ENCODE measurements at places on chromosomes 7 and 10.

- DNase-seq = no peak
- H3K27me3 ChIP-seq = no peaks in the 10 kb centered on the region
- peak overlapping the region; percentile 74 for H3K4me3 ChIP-seq
Measured at GRCh38 chr7:27116031-27116961, 13.8 kb upstream of the HOXA2 start.

DNA sequence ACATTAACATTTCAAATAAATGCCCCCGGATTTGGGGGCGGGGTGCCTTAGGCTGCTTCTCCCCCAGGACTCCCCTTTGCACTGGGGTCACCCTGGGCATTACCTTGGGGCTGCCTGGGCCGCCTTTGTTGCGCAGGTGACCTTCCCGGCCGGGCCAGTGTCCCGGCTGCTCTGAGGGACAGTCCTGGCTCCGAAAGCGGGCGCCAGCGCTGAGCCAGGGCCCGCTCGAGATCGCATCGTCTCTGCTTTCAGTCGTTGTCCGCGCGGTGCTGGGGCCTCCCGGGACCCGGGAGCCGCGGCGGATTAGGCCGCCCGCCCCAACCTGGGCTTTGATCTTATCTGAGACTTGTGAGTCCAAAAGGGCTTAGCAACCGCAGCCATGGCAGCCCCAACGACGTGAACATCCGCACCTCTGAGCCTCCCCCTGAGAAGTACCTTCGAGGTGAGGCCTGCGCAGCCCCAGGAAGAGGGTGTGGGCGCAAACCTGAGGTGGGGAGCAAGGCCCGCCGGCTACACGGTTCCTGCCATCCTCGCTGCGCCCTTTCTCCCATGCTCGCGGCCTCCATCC lies 14.8 kb upstream of the WAPL start:
- peaks cover 4% of the 10 kb centered on the region for H3K4me1 ChIP-seq
- peak overlapping the region; percentile 76 for H3K4me3 ChIP-seq
- H3K36me3 ChIP-seq = no peaks in the 10 kb centered on the region
- DNase-seq = no peak

DNA sequence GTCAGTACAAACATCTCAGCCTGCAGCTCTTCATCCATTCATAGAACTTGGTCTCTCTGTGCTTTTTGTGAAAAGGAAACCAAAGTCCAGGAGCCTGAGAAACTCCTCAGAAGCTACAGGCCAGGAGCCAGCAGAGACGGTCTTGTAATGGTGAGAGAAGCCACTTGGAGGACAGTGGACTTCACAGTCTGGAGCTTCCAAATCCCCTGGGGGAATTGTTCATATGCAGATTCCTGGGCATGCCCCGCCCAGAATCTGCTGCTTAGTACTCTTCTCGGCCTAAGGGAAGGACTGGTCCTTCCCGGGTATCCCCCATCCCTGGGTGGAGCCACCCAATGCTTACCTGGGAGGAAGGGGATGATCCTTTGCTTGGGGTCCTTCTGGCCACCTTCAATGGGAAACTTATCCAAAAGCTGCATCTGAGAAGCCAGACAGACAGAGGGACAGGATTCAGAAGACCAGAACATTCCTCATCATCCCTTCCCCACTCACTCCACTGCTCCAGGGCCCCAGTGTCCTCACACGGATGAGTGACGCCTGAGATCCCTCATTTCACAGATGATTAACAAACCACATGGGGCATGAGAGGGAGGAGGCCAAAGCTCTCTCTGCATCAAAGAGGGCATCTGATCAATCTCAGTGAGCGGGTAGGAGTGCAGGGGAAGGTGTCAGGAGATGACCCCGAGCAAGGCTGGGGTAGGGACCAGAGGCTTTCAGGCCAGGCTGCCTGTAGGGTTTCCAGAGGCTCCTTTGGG lies 88.4 kb downstream of the SH3PXD2A start:
- peaks cover 35% of the 10 kb centered on the region for H3K36me3 ChIP-seq
- no peak overlapping the region for H3K27ac ChIP-seq
- peaks cover 49% of the 10 kb centered on the region for H3K4me1 ChIP-seq
- no peaks in the 10 kb centered on the region for H3K27me3 ChIP-seq
- DNase-seq = no peak
- no peak overlapping the region for H3K4me3 ChIP-seq

- no peaks in the 10 kb centered on the region for H3K36me3 ChIP-seq
- H3K27ac ChIP-seq = no peak overlapping the region
- H3K4me1 ChIP-seq = no peaks in the 10 kb centered on the region
- DNase-seq = no peak
Measured at GRCh38 chr7:38548605-38549004, 82.6 kb downstream of the AMPH start.

DNA sequence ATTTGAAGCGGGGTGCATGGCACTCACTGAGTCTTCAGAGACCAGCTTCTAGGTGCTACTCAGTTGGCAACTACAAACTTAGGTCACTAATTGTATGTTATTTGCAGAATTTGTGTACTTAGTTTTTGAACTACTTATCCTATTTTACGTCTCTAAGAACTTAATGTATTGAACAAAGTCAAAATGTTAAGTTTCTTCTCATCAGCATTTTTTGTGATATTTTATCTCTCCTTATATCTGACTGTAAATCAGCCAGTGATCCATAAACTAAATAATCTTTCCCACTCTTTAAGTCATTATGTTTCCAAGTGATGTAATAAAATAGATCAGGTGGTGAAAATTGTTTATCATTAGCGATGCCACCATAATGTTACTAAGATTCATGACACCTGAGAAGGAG lies 60.3 kb upstream of the TMEM248 start:
- no peaks in the 10 kb centered on the region for H3K36me3 ChIP-seq
- no peak overlapping the region for H3K27ac ChIP-seq
- peaks cover 8% of the 10 kb centered on the region for H3K4me1 ChIP-seq

DNA sequence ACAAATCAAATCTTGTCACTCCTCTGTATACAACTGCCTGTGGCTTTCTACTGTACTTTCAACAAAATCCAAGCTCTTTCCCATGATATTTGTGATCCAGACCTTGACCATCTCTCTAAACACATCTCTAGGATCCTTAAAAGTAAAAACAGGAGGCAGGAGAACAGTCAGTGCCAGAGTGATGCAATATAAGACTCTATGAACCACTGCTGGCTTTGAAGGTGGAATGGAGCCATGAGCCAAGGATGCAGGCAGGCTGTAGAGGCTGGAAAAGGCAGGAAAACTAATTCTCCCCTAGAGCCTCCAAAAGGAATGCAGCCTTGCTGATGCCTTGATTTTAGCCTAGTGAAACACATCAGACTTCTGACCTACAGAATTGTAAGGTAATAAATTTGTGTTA lies 45.5 kb upstream of the LRRN3 start:
- H3K27ac ChIP-seq = no peak overlapping the region
- no peaks in the 10 kb centered on the region for H3K36me3 ChIP-seq
- no peak for DNase-seq
- H3K4me1 ChIP-seq = no peaks in the 10 kb centered on the region

- no peak overlapping the region for H3K27ac ChIP-seq
- H3K4me1 ChIP-seq = no peaks in the 10 kb centered on the region
- no peak overlapping the region for H3K4me3 ChIP-seq
- H3K36me3 ChIP-seq = no peaks in the 10 kb centered on the region
Measured at GRCh38 chr10:109743574-109743973, 179.7 kb downstream of the XPNPEP1 start.

GRCh38 chr10:90912854-90913479 lies 7.9 kb downstream of the ANKRD1 start:
- H3K36me3 ChIP-seq = no peaks in the 10 kb centered on the region
- no peak for DNase-seq
- no peaks in the 10 kb centered on the region for H3K27me3 ChIP-seq
- no peak overlapping the region for H3K4me3 ChIP-seq
- peak overlapping the region; percentile 19 for H3K27ac ChIP-seq
- H3K4me1 ChIP-seq = peaks cover 16% of the 10 kb centered on the region
